ENCODE measurements at places on chromosomes 12 and 14. TPM values are rescaled to one million over a fixed set of nuclear protein-coding genes. Genes with fewer than 3 reads are reported as not detected.

MYO1H gene
- 0.92 TPM for polyA plus RNA-seq

ATG2B gene
- polyA plus RNA-seq, result 32.0 TPM

PZP gene
- 0.47 TPM for polyA plus RNA-seq

DNA sequence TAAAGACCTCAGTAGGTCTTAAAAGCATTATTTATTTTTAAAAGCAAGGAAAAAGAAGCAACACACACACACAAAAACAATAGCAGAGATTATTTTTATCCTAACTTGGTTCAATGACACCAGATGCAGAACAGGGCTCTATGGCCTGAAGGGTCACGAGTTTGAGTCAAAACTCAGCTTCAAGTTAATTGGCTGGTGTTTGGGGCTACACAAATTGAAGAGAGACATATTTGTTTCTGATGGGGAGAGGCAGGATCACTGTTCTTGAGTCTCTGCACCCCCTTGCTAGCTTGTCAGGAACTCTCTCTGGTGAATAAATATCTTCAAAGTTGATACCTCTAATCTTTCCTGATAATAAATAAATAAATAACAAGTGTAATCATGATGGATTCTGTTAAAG, 466.1 kb downstream of the PRKD1 start:
- DNase-seq, result no peak

DNA sequence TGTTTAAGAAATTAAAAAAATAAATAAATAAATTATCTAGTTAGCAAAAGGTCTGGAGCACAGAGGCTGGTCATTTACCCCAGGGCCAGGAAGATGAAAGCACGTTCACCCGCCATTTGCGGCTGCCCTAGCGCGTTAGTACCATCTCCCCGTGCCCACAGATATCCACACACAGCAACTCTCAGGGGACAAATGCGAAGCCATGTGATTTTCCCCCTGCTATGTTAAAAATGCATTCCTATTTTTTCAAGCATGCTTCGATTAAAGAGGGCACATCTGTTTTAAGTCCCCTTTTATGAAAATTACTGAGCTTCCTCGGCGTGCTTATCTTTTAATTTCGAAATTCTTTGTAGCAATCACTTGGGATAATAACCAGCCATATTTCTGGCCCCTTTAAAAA, 56.9 kb upstream of the PIWIL1 start:
- DNase-seq, result no peak

DNA sequence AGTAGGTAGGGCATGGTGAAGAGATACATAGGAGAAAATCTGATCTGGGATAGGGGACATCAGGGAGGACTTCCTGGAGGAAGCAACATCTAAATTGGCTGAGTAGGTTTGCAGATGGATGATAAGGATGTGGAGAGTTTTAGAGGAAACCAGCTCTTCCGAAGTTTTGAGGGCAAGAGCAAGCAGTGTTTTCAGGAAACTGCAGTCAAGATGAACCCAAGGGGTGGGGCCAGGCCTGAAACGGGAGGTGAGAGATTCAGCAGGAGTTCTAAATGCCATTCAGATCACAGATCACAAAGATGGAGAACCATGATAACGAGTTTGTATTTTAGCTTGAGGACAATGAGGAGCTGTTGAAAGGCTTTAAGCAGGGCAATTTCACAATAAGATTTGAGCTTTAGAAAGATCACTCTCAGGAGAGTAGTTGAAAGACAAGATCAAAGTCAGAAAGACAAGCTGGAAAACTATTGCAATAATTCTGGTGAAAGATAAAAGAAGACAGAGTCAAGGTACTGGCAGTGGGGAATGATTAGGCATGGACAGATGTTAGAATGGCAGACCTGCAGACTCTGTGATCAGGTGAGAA, 70.1 kb upstream of the PLXNC1 start:
- DNase-seq, result no peak

DNA sequence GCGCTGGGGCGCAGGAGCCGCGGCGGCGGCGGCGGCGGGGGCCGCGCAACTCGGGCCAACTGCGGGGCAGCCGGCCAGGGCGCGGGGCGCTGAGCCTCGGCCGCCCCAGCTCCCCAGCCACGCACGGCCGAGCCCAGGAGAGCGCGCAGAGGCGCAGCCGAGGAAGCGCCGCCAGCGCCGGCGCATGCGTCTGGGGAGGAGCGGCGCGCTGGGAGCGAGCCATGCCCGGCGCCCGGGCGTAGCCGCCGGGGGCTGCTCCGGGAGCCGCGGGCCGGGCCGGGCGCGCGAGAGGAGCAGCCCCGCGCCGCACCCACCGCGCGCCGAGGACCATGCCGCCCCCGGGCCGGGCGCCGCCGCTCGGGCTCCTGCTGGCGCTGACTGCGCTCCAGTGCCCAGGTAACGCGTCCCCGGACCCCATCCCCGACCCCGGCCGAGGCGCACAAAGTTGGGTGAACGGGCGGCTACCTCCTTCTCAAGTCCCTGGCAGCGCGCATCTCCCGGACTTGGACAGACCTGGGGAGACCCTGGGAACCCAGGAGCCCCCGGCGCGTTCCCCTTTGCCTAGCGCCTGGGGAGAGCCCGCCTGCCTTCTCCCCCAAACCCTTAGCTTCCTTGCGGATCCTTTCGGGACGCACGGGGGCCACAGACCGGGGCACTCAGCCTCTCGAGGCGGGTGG, 121.4 kb downstream of the AACS start:
- DNase-seq, result no peak

- no peak for DNase-seq
These were observed 9.5 kb downstream of the HHIPL1 start for GRCh38 chr14:99654235-99654985.
